H7 (cell line): ENCODE measurements at places on chromosomes 4 and X. TPM values are rescaled to one million over a fixed set of nuclear protein-coding genes. Genes with fewer than 3 reads are reported as not detected.

DNA sequence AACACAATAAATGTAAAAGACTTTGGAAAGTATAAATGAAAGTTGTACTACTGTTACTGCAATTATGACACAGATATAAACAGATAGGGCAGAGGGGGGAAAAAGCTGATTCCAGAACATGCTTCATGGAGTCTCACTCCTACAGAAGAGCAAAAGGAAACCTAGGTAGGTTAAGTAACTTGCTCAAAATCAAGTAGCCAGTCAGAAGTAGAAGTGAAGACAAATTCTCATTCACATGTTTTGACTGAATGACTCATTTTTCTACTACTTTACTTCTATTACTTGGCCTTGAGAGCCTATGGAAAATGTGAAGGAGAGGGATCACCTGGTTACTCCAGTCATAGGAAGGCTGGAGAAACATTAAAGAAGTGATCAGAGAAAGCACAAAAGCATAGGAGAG, 23.6 kb upstream of the RASGEF1B start:
- DNase-seq = no peak

DNA sequence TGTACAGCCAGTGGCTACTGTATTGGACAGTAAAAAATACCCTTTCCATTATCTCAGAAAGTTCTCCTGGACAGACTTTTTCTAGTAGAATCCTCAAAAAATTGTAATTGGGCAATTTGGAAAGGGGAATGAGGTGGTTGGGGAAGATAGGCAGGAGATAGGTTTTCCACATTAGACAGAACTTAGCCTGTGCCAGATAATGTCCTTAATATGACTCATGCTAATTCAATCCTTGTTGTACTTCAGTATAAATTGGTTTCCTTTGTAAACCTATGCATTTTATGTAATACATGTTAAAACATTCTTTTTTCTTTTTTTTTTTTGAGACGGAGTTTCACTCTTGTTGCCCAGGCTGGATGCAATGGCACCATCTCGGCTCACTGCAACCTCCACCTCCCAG, 8.9 kb downstream of the EIF4E start:
- DNase-seq = no peak

GRCh38 chrX:1649621-1650020, 34.8 kb downstream of the ASMT start:
- peak; percentile 85 for DNase-seq

DNA sequence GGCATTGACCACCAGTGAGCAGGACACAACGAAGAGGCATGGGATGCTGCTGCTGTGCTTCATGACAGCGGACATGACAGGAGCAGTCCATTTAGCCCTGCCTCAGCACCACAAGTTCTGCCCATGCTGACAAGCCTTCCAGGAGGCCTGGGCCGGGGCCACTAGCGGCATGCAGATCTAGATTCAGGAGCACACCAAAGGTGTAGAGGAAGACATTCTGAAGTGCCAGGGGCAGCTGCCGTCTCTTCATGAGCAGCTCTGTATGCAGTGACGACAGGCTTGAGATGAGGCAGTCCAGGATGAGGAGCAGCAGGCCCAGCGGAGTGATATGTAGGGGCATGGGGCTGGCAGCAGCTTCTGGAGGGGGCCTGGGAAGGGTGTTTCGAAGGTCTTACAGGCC, 38.5 kb upstream of the SLC4A4 start:
- DNase-seq = no peak

DNA sequence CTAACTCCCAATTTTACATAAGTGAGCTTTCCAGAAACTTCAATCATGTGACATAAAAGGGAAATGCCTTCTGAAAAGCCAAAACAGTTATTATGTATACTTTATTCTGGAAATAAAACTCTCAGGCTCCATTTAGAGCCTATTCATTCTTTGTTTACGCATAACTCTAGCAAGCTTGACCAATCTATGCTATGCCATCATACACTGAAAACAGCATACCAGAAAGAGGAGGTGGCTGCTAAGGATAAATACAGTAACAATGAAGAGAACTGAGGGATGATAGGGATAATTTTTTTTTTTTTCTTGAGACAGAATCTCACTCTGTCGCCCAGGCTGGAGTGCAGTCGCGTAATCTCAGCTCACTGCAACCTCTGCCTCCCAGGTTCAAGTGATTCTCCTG, 24.4 kb downstream of the CDKL2 start:
- no peak for DNase-seq

DNA sequence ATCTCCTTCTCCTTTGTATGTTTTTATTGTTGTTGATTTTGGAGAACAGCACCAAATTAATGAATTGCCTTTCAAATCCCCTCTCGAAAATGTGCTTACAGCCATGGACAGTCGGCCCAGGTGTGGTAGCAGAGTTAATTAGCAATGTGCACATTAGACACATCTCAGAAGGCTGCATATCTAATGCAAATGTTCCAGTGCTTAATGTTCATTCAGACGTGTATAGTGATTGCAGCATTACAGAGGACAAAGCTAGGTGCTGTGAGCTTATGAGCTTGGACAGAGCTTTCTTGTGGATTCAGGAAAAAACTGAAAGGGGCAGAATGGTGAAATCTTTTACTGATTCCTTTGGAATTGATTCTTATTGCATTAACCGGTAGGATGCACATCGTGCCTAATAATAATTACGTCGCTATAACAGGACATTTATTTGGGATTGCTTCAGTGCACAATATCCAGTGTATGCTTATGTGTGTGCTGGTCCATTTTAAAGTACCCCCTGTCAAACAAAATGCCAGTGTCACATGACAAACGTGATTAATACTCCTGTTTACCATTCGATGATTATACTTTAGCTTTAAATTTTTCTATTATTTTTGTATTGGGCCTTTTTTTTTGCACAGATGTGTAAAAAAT, 552.9 kb upstream of the EPHA5 start:
- DNase-seq = no peak

Gene WDR45
- 28.5 and 33.6 TPM in 2 replicates for total RNA-seq

DNA sequence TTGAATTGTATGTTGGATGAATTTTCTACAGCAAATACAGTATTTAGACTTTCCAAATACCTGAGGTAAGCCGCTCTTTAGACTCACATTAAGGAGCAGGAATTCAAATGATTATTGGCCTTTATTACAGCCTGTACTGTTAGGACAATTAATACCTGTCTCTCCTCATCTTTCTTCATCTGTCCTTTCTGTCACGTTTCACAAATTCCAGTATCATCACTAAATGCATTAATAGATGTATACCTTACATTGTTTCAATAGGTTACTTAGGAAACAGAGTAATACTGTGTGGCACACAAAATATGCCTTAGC, 1.2 kb downstream of the FAM241A start:
- no peak for DNase-seq

Gene GAGE12F
- not detected in 2 replicates for total RNA-seq

DNA sequence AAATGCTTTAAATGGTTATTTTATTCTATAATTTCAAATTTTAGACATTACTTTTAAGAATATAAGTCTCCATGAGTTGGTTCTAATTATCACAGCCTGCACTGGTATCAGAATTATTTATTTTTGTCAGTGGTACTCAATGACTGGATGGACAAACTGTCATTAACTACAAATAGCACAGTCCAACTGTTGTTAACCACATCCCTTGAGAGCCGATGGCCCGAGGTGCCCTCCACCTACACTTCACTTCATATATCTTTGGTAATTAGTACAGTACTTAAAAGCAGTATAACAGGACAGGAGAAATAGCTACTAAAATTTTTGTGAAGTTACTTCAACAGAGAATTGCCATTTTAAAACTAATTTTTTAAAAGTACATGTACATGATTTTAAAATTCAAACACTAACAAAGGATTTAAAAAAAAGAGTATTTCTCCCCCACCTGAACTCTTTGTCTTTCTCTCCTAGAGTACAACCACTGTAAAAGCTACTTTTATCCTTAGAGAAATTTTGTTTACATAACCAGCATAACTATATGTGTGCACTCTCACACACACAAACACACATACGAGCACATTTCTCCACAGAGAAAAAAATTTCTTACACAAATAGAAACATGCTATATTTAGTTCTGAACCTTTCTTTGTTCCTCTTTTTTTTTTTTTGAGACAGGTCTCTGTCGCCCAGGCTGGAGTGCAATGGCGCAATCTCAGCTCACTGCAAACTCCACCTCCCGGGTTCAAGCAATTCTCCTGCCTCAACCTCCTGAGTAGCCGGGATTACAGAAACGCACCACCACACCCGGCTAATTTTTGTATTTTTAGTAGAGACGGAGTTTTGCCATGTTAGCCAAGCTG, 6.5 kb downstream of the TIFA start:
- no peak for DNase-seq

GRCh38 chr4:123522081-123522480, 125.5 kb downstream of the SPRY1 start:
- no peak for DNase-seq

DNA sequence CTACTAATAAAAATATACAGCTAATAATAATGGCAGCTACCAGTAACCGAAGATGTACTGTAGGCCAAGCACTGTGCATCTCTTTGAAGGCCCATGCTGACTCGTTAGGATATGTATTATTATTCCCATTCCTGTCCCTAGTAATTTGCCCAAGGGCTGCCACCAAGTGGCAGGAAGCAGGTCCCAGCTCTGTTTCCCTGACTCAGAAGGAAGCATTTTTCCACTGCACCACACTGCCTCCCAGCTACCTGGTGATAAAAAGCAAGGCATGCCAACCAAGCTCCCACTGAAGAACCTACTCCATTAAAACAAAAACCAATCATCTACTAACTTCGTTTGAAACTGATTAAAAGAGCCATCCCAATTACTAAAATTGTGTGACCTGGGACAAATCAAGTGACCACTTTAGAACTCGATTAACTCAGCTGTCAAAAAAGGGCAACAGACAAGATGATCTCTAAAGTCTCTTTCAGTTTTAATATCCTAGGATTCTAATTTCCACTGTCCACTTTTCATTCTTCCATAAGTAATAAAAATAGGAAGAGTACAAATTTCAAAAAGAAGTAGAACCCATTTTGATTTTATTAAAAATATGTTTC, 24.3 kb upstream of the PGM2 start:
- DNase-seq = peak; percentile 41

Gene SPON2
- 0.62 and 2.5 TPM in 2 replicates for total RNA-seq

DNA sequence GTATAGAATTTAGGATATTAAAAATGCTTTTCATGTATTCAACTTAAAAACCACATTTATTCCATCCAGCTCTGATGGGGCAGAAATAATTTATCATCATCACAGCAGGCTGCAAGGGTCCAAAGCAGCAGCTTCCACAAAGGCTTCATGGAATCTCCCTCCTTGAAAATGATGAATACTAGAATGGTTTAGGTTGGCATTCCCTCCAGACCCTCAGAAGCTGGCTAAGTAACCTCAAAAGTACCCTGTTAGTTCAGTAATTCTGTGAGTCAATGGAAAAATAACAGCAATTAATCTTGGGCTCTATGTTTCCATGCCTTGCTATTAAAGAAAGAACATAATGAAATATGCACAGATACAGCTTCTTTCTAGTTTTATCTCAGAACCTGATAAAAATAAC, 594.9 kb upstream of the DIPK2B start:
- no peak for DNase-seq

GRCh38 chr4:187332141-187332540, 608.5 kb upstream of the FAT1 start:
- DNase-seq = no peak

- peak; percentile 28 for DNase-seq
These were observed 39.6 kb downstream of the SCD5 start for GRCh38 chr4:82758701-82759685.

Gene MAGEC2
- not detected in 2 replicates for total RNA-seq
